ENCODE measurements at places on chromosomes 16 and 17.

DNA sequence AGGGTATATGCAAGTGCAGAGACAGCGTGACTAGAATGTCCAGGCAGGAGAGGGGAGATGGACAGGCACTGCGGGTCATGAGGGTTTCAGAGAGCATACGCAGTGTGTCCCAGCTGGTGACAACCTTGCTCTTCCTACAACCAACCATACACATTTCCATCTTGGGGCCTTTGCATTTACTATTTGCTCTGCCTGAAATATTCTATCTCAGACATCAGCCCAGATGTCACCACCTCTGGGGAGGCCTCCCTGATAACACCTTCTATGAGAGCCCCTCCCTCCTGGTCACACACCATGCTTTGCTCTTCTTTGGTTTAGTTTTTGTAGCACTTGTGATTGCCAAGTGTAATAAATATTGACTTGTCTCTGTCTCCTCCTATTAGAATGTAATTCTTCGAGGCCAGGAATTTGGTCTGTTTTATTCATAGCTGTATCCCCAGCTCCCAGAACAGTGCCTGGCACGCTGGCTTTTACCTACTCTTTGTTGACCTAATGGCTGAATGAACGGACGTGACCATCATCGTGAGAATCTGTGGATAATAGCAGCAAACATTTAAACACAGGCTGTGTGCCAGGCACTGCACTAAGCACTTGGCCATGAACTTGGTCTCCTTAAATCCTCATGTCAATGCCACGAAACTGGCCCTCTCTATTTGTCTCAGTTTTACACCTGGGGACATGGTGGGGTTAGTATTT, 51.9 kb downstream of the PLCG2 start:
- no peak overlapping the region for H3K27ac ChIP-seq
- no peak overlapping the region for H3K4me3 ChIP-seq
- H3K4me1 ChIP-seq: no peaks in the 10 kb centered on the region
- no peaks in the 10 kb centered on the region for H3K36me3 ChIP-seq

- H3K4me3 ChIP-seq: no peak overlapping the region
- H3K27ac ChIP-seq: no peak overlapping the region
- DNase-seq: no peak
Measured at GRCh38 chr17:4074831-4075495, 67.9 kb downstream of the ZZEF1 start.

DNA sequence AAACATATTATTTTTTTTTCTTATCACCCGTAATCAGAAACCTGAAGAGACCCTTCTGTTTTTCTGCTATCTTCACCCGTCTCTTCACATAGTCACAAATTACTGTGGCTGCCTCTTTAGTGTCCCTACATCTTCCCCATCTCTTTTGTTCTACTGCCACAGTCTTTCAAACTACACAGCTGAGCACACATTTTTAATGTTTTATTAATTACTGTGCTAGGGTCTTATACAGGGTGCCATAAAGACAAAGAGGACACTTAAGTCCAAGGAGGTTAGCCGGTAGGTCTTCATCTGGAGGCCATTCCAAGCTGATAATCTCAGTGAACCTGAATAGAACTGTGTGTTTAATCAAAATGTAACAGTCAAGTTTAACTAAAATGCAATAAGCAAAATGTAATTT, 20.7 kb downstream of the CNTNAP4 start:
- no peak for DNase-seq
- no peaks in the 10 kb centered on the region for H3K27me3 ChIP-seq
- no peak overlapping the region for H3K27ac ChIP-seq
- no peak overlapping the region for H3K4me3 ChIP-seq

DNA sequence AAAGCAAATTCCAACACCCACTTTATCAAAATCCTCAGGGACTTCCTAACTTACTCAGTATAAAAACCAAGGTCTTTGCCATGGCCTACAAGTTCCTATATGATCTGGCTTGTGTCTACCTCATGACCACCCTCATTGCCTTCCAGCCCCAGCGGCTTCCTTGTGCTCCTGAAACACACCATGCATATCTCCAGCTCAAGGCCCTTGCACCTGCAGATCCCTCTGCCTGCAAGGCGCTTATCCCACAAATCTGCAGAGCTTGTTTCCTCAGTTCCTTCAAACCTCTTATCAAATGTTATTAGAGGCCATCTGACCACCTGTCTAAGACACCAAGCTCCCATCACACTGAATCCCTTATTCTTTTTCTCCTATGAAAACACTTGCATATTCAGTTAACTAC, 2.6 kb downstream of the BBS2 start:
- H3K27ac ChIP-seq: peak overlapping the region; percentile 93
- H3K4me3 ChIP-seq: no peak overlapping the region
- no peaks in the 10 kb centered on the region for H3K27me3 ChIP-seq
- peaks cover 7% of the 10 kb centered on the region for H3K36me3 ChIP-seq
- no peaks in the 10 kb centered on the region for H3K4me1 ChIP-seq

DNA sequence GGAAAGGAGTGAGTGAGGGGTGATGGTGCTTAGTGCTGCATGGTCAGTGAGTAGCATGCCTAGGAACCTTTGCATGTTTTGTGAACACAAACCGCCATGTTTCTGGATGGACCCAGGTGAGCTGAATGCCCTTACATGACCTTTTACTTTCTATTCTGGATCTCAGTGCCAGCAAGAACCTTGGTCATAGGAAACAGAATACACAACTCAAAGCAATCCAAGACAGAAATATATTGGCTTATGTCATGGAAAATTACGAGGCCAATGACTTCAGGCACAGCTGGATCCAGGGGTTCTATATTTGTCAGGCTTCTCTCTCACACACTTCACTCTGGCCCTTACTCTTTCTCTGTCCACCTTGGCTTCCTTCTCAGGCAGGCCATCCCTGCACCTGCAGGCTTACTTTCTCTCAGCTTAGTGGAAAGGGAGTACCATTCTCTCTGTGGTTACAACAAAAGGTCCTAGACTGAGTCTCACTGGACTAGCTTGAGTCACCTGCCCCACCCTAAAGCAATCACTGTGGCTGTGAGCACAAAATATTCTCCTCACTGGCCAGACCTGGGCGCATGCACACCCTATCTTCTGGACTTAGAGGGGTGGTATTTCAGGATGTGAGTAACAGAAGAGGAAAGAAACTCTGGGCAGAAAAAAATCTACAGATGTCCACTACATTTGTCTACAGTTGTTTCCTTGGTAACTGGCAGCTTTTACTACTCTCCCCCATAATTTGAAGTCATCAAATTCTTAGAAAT, 20.4 kb upstream of the CPNE2 start:
- no peaks in the 10 kb centered on the region for H3K4me1 ChIP-seq
- peaks cover 27% of the 10 kb centered on the region for H3K36me3 ChIP-seq
- no peak for DNase-seq

- H3K27me3 ChIP-seq: no peaks in the 10 kb centered on the region
- peak; percentile 52 for DNase-seq
- no peaks in the 10 kb centered on the region for H3K36me3 ChIP-seq
- no peak overlapping the region for H3K27ac ChIP-seq
Measured at GRCh38 chr16:57360321-57360935, 1.8 kb downstream of the CCL22 start.

DNA sequence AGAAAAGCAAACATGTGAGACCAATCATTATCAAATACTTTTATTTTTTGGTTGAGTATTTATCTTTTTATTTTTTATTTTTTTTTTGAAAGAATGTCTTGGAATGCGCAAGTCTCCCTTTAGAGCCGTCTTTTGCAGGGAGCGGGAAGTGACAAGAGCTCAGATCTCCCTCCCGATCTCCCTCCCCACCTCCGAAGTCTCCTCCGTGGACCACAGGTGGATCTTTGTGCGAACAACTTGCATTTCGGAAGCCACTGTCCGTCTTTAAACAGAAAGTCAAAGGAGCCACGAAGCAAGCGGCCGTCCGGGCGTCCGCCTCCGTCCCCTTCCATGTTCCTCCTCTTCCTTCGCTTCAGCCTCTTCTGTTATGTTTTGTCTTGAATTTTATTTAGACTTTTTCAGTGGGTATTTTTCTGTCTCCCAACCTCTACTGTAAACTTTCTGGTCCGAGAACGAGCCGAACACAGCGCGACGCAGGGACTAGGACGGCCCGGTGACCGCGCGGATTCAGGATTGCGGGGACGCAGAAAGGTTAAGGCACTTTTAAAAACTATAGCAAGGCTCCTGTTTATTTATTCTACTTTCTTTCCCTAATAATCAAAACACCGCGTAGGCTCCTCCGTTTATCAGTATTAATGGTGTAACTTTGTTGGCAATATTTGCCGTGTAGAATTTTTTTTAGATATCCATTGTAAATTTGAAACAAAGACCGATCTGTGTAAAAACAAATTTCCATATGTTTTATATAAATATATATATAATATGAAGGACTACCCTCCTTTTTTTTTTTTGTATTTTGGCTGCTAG, 3.3 kb downstream of the FOXF1 start:
- H3K4me3 ChIP-seq: no peak overlapping the region
- no peaks in the 10 kb centered on the region for H3K27me3 ChIP-seq
- H3K27ac ChIP-seq: no peak overlapping the region
- DNase-seq: no peak

GRCh38 chr16:75629132-75629531, 6.1 kb upstream of the ADAT1 start:
- H3K36me3 ChIP-seq: peaks cover 75% of the 10 kb centered on the region
- no peaks in the 10 kb centered on the region for H3K4me1 ChIP-seq

GRCh38 chr17:80798595-80799537, 192.8 kb upstream of the CHMP6 start:
- no peaks in the 10 kb centered on the region for H3K36me3 ChIP-seq
- no peak overlapping the region for H3K4me3 ChIP-seq
- H3K27ac ChIP-seq: no peak overlapping the region
- H3K27me3 ChIP-seq: no peaks in the 10 kb centered on the region
- no peaks in the 10 kb centered on the region for H3K4me1 ChIP-seq

DNA sequence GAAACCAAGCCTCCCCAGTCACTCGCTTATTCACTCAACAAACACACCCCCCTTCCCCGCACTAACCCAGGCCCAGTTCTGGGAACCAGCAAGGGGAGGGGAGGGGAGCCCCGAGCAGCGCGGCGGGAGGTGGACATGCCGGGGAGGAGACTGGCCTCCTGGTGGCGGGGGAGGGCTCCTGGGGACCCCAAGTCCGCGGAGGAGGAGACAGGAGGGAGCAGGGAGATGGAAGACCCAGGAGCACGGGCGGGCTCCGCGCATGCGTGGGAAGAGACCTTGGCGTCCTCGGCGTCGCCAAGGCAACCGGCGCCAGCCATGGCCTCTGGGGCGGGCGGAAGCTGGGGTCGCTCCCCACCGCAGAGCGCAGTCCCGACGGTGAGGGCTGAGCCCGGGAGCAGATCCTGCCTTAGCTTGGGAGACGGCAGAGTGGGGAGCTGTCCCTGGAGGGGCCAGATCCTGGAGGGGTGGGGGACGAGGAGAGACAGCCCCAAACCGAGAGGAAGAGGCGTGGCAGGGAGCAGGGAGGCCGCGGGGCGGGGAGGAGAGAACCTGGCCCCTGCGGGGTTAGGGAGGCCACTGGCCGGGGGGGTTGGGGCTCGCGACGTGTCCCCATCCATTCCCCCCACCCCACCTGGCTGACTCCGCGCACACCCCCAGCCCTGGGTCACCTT, at the start of gene PRR29:
PRR29 (plus strand) TSS at position 302 of the 671 bp plus-strand sequence; CDS start at position 316, 14 bp downstream.
- no peaks in the 10 kb centered on the region for H3K27me3 ChIP-seq
- H3K27ac ChIP-seq: no peak within 1 kb of the TSS
- H3K36me3 ChIP-seq: no peaks in the 10 kb centered on the region
- H3K4me3 ChIP-seq: peak within 1 kb of the TSS; percentile 52

- H3K27ac ChIP-seq: no peak overlapping the region
- peaks cover 9% of the 10 kb centered on the region for H3K4me1 ChIP-seq
- H3K4me3 ChIP-seq: no peak overlapping the region
- H3K27me3 ChIP-seq: peaks cover 22% of the 10 kb centered on the region
- DNase-seq: no peak
Measured at GRCh38 chr16:27199736-27200135, 3.6 kb upstream of the KDM8 start.

- no peaks in the 10 kb centered on the region for H3K36me3 ChIP-seq
- H3K27me3 ChIP-seq: no peaks in the 10 kb centered on the region
- H3K27ac ChIP-seq: peak overlapping the region; percentile 90
- peak overlapping the region; percentile 99 for H3K4me3 ChIP-seq
- peak; percentile 76 for DNase-seq
Measured at GRCh38 chr16:56424791-56425438, 430 bp downstream of the AMFR start.

DNA sequence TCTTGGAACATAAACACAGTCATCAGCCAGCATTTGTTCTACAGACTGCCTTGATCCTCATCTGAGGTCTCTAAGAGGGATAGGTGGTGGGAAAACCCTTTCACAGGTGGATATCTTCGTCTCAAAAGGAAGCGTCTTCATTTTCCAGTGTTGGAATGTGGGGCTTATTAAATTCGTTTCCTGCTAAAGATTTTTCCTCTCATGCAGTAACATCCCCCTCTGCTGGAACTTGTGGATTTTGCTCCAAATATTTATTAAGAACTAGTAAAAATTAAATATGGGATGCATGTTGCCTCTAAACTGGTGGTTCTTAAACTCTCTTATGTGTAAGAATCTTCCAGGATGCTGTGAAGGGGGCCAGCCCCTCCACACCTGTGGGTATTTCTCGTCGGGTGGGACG, 20.1 kb upstream of the MLYCD start:
- no peak overlapping the region for H3K27ac ChIP-seq
- no peaks in the 10 kb centered on the region for H3K36me3 ChIP-seq
- H3K27me3 ChIP-seq: no peaks in the 10 kb centered on the region
- no peak for DNase-seq

GRCh38 chr16:82152641-82153112, 17.3 kb downstream of the MPHOSPH6 start:
- no peak for DNase-seq
- no peaks in the 10 kb centered on the region for H3K27me3 ChIP-seq
- no peak overlapping the region for H3K27ac ChIP-seq
- H3K4me3 ChIP-seq: no peak overlapping the region

DNA sequence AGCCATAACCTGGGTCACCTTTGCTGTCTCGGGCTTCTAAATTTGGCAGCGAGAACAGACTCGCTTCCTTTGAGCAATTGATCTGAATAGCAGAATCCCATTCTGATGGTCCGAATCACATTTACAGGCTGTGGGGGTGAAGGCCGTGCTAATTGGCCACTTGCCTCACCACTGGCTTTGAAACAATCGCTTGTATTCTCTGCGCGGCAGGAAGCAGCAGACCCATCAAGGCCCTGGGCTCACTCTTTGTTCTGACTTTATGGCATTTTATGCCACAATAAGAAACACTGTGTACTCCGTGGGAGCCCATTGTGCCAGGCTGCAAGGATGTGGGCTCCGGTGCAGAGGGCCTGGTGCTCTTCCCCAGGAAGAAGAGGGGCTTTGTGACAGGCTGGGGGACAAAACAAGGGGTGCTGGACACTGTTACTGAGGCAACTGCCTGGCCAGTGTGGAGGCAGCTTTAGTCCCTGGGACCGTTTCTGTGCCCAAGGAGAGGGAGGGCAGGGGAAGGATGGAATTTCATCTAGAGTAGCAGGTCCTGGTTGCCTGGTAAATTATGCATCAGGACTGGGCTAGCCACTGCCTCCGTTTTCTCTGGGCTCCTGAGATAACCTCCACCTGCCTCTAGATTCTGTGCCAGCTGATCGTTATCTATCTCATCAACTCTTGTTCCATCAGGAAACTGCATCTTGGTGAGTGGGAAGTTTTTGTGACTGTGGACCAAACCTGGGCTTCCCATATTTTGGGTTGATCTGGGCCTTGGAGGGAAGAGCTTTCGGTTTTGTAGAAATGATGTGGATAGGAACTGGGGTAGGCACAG, 78.5 kb downstream of the MRC2 start:
- no peak overlapping the region for H3K27ac ChIP-seq
- H3K4me1 ChIP-seq: peaks cover 6% of the 10 kb centered on the region
- no peaks in the 10 kb centered on the region for H3K36me3 ChIP-seq
- H3K4me3 ChIP-seq: no peak overlapping the region

GRCh38 chr16:16032271-16032979, 83.0 kb downstream of the ABCC1 start:
- H3K27me3 ChIP-seq: no peaks in the 10 kb centered on the region
- H3K36me3 ChIP-seq: peaks cover 38% of the 10 kb centered on the region
